ENCODE measurements at places on chromosomes 7 and 10.

DNA sequence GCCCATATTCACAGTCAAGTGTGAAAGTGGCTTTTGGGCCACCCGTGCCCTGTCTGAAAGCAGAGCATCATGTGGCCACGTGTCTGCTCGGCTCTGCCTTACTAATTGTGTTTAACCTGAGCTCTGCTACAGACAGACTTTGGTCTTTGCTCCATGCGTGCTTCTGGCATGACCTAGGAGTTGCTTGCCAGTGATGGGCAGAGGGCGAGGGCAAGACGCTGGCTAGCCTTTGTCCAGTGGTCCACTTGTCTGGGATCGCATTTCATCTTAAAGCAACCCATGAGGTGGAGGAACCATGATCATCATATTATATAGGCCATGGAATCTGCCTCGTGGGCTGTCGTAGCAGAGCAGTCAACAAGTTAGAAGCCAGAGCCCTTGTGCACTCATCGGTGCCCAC is 123.3 kb upstream of the INSYN2A start:
- no peak for DNase-seq

DNA sequence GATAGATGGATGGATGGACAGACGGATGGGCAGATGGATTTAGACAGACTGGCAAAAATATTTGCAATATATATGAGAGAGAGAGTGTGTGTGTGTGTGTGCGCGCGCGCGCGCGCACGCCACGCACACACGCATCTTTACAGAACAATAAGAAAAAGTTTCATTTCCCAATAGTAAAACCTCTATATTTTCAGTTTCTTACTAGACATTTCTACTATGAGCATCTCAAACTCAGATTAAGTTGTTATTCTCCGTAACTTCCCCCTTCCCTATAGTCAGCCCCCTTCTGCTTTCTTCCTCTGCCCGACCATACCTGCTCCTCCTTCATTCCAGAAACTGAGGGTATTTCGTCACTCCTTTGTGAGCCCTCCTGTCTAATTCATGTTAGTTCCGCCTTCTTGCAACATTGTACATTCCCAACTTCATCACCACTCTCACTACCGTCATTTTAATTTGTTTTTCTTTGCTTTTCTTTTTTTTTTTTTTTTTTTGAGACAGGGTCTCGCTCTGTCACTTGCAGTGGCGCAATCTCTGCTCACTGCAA is 154.4 kb upstream of the SH2B2 start:
- no peak for DNase-seq

GRCh38 chr7:12357508-12357907 is 46.2 kb downstream of the VWDE start:
- DNase-seq: no peak

- DNase-seq: no peak
These were observed 810.2 kb downstream of the CNTNAP2 start for GRCh38 chr7:146926841-146927240.

DNA sequence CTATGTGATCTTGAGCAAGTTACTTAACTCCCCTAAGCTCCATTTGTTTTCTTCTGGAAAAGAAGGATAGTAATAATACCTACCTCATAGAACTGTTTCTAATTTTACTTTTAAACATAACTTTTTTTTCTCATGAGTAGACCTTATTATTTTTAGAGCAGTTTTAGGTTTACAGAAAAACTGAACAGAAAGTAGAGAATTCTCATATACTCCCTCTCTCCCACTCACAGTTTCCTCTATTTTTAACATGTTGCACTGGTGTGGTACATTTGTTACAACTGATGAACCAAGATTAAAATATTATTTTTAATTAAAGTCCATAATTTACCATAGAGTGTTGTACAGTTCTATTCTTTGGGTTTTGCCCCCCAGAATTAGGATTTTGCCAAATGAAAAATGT is 221.3 kb upstream of the CSTF2T start:
- no peak for DNase-seq

DNA sequence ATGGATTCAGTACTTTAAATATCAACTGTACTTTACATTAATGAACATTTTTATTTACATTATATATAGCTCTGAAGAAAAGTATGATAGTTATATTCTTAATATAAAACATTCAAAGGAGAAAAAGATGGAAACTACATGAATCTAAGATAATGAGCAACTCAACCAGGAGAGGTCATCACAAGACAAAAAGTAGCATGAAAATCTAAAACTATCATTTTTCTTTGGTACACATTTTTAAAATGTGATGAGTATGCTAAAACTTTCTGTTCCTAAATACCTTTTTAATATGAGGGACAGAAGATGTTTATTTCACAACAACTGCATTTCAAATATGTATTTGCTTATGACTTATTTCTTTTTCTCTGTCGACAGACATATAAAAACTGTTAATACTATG is 2.4 kb downstream of the CNTNAP2 start:
- no peak for DNase-seq

GRCh38 chr10:52621635-52622079 is 150.9 kb downstream of the MBL2 start:
- DNase-seq: no peak

DNA sequence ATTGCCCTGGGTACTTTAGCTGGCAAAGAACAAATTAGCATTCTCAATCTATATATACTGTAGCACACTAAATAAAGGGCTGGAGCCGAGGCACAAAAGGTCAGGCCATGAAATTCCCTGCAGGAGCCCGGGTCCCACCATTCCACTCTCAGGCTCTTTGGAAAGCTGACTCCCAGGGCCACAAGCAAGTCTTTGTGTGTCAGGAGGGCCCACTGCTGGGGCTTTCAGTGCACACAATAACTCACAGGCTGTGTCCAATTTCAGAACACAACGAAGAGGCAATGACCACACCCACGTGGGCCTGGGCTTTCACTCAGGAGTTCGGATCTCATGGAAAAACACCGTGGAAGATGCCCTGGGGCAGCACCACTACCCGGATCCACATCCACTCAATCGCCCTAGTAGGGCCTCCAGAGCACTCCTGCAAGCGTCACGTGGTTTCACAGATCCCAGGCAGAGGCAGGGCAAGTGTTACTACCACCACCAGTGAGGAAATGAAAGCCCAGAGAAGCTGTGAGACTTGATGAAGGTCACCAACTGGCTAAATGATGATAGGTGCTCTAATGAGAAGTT is 60.3 kb downstream of the COBL start:
- no peak for DNase-seq

DNA sequence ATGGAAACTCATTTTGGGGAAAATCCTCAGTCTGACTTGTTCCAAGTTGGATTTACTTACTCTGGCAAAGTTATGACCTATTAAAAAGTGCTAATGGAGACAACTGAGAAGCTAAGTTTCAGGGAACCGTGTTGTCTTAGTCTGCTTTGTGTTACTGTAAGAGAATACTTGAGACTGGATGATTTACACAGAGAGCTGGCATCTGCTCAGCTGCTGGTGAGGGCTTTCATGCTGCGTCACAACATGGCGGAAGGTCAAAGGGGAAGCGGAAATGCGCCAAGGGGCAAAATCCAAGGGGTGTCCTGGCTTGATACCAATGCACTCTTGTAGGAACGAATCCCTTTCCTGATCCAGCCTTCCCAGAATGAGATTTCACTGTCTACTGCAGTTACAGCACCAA is 46.4 kb downstream of the MTURN start:
- DNase-seq: no peak

DNA sequence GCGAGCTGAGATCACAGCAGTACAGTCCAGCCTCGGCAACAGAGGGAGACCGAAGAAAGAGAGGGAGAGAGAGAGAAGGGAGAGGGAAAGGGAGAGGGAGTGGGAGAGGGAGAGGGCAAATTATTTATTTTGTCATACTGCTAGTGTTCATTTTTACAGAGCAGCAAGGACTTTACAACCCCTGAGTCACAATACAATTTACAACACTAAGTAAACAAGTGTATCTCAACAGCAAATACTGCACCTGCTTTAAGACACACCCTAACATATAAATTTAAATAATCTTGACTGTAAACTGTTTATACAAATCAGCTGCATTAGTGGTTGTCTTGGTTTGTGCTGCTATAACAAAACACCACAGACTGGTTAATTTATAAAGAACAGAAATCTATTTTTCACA is 27.2 kb downstream of the HTR5A start:
- DNase-seq: no peak

- no peak for DNase-seq
These were observed 140.2 kb upstream of the FRMD4A start for GRCh38 chr10:14470920-14471319.

- no peak for DNase-seq
These were observed 134.4 kb downstream of the CSTF2T start for GRCh38 chr10:51564896-51565510.

All from NCI-H1694 treated with DMSO at 0.1 percent for 48 hours (cell line).